IPS-NIHi11 (cell line): ENCODE measurements at places on chromosomes 16 and 17.

DNA sequence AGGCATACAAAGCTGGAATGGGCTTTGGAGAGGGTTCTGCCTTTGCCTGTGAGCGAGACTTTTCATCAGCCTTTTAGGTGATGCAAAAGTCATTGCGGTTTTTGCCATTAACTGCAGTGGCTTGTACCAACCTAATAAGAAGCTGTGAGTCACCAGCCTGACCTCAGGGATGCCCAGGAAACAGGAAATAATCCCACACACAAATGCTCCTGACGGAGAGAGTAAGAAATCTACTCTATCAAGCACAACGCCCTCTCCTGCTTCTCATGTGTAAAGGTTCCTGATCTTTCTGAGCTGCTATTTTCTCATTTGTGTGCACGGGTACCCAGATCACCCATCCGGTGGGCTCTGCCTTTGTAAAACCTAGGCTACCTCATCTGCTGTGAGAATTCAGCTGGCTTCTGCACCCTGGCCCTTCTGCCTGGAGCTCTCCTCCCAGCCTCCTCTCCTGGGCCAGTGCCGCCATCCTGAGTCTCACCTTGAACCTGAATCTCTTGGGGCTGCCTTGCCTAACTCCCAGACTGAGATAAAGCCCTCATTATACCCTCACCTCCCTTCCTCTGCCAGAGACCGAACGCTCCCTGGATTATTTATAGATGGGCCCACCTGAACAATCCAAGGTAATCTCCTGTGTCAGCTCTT is 299.7 kb downstream of the C16orf95 start:
- no peak for DNase-seq

DNA sequence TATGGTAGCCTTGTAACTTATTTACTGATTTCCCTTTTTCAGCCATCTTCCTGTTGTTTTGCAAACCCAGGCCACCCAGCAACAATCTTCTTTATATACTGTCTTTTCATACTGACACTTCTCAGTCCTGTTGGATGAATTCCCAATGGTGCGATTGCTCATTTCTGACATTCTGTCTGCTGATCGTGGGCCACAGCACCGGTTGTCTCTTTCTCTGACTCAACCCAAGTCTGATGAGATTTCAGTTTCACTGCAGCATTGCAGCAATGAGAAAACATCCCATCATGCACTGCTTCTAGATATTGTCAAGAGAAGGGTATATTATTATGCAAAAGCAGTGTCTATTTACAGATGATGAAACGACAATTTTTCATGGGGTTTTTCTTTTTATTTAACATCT is 349.2 kb upstream of the HSBP1 start:
- no peak for DNase-seq

DNA sequence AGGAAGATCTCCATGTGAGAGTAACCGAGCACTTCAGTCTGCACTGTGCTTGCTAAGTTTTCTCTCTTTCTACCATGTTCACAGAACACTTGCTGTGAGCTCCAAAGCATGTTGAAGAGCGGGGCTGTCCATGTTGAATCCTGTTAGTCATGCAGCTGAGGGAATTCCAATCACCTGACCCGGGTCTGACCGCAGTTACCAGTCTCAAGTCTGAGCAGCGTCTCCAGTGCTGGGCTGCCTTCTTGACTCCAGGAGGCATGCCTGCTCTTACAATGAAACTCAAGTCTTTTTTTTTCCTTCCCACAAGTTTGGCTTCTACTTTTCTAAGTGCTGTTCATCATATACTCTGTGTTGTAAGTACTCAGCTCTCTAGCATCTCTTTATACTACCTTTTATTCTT is 44.3 kb downstream of the HOXB1 start:
- no peak for DNase-seq

GRCh38 chr17:55577687-55578086 is 66.4 kb upstream of the SMIM36 start:
- no peak for DNase-seq

DNA sequence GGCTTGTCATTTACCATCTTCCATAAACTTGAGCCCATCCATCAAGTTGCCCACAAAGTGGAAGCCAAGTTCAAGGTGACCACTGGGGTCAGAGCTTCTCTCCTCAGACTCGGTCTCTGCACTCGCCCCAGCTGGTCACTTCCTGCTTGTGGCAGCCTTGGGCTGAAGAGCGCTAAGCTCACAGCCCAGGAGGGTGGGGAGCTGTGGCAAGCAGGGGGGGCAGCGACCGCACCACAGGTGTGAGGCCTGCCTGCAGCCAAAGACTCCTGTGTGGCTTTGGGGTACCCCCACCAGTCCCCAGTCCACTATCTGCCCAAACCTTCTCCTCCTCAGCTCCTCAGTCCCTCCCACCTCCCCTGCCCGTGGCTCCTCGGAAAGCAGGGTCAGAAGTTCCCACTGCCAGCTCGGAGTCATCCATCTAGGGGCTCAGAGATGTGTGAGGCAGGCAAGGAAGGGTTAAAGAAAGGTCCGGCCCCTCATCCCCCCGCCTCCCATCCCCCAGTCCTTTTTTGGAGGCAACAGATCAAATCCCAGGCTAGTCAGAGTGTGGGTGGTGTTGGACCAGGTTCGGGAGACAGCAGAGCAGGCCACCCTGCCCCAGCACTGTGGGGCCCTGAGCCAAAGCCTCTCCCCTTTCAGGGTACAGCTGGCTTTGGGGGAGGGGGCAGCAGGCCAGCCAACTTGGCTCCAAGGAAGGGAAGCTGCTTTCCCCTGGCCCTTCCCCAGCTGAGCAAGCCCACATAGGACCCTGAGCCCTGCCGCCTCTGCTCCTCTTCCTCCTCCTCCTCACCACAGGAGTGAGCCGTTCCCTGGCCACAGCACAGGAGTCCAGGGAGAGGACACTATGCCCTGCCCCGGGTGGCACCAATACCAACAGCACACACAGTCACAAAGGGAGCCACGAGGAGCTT is 3.2 kb downstream of the CSF3 start:
- peak; percentile 80 for DNase-seq

DNA sequence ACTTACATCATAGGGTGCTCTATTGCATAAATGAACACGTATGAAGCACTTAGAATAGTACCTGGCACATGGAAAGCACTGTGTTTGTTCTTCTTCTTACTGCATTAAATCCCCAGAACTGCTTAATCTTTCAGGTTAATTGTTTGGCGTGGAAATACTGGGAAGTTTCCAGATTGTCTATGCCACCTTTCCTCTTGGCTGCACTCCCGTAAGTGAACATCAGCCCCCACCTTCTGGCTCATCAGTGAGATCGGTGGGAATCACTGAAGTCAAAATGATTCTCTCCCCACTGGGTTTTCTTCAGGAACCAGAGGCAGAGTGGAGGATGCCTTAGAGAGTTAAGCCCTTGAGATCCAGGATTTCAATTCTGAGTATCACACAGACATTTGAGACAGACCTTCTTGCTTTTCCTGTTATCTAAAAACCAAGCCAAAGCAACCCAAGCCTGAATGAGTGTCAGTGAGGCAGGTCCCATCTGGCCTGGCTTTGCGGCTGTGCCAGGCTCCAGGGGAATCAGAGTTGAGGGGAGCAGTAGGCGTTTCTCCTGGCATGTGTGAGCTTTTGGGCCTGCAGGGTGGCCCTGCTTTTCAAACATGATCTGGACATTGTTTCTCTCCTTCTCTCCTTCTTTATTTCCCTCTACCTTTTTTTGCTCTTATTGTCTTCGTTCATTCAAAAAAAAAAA is 59.1 kb downstream of the OTOA start:
- DNase-seq = no peak

DNA sequence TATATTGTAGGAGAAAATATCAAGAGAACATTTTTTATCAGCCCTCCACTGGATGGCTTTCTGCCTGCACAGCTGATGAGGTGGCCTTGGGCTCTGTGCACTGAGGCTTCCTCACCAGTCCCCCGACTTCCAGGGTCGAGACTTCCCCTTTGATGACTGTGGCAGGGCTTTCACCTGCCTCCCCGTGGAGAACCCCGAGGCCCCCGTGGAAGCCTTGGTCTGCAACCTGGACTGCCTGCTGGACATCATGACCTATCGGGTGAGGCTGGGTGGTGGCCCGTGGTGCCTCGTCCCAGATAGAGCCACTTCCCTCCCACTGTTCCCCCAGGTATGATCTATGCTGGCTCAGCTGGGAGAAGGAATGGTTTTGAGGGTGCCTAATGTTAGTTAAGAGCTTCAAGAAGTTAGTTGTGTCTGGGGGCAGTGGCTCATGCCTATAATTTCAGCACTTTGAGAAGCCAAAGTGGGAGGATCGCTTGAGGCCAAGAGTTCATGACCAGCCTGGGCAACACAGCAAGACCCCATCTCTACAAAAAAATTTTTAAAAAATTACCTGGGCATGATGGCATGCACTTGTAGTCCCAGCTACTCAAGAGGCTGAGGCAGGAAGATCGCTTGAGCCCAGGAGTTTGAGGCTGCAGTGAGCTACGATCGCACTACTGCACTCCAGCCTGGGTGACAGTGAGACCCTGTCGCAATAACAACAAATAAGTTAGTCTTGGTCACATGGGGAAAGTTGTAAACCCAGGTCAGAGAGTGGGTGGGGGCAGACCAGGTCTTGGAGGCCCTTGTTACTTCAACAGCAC is 11.8 kb downstream of the FCSK start:
- DNase-seq = peak; percentile 1

DNA sequence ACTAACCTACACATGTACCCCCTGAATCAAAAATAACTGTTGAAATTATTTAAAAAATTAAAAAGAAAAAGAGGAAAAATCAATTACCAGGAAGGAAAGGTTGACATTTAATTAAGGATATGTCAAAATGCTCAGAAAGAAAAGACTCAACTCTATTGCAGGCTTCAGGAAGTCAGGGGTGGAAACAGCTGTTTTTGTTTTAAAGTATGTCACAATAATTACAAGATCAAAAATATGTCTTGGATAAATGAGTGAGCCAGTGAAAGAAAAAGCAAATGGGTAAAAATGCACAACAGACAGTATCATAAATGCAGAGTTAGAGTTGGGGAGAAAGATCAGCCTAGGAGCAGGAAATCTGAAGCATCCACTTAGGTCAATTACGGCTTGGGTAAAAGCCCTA is 146.0 kb downstream of the CDH11 start:
- no peak for DNase-seq

DNA sequence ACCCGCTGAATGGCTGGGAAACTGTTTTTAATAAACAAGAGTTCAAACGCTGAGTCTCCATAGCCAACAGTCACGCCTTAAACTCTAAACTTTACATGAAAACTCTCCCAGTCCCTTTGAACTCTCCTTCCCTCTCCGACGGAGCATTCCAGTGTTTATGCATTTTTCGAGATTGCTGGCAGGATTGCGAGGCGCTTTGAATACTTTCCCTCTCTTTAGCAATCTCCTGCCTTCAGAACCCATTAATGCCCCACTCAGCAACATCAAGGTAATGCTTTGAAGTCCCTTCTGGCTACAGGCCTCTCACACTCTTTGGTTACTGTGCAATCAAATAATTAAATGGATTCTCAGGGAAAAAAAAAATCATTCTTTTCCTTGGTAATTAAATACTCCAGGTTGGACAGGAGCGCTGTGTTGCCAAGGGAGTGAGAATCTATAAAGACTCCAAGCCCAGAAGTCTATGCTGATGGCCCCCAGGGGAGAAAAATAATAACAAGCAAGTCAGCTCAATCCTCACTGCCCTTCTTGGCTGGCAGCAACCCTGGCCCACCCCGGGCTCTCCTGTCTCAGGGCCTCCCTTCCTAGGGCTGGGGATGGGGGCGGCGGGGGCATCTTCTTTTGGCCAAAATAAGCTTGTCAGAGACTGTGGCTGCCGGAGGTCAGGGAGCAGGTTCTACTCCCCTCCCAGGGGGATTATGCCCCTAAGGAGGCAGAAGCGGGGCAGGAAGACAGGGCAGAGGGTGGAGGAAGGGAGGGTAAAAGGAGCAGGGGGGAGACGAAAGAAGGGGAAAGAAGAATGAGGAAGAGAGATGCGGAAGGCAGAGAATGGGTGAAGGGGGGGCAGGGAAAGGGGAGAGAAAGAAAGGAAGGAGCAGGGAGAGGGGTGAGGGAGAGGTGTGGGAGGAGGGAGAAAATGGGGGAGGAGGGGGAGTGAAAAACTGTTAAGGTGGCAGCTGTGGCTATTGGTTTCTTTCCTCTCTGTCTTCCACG is 45.2 kb downstream of the AXIN2 start:
- peak; percentile 35 for DNase-seq

DNA sequence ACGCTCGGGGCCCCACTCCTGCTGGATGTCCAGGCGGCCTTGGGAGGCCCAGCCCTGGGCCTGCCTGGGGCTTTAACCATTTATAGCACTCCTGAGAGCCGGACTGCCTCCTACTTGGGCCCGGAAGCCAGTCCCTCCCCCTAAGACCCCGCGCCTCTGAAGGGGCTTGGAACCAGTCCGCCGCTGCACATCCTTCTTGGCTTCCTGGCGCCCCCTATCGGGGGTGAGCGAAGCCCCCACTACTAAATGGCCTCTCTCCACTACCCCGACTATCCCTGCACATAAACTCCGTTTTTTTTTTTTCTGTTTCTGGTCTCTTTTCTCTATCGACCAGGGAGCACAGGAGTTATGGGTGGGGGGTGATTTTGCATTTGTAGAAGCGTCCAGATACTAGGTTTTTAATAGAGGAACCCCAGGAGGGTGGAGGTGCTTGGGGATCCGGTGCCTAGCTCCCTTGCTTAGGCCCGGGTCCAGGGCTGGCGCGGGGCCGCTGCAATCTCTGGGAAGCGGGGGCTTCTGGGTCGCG is 633 bp upstream of the NOL3 start:
- DNase-seq = peak; percentile 62

GRCh38 chr17:74182041-74182723 is 21.3 kb upstream of the RPL38 start:
- DNase-seq = no peak

- no peak for DNase-seq
Measured at GRCh38 chr17:64092113-64092512, 37.8 kb downstream of the ERN1 start.

DNA sequence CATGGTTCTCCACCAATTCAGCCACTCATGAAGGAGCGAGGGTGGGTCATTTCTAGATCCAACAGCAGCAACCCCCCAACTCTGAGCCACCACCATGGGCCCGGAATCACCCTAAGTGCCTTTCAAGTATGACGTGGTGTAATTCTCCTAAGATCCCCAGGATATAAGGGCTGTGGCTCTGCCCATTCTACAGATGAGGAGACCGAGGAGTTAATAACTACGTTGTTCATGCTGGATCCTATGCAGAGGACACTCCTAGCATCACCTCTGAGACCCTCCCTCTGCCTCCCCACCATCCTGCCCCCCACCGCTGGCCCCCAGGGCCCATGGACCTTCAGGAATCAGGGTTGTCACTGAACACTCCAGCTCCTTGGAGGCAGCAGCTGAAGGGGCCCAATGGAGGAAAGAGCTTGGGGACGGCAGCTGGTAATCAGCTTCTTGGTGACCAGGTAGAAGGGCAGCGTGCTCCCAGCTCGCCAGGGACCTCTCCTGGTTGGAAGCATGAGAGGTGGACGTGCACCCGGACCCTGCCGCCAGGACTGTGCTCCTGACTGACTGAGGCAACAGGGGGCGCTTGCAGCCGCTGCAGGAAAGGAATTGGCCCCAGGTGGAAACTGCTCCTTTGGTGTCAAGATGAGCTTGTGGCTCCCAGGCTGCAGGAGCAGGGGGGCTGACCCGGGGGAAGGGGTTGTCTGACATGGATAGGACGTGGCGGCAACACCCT is 28.2 kb upstream of the CACNG1 start:
- peak; percentile 79 for DNase-seq

DNA sequence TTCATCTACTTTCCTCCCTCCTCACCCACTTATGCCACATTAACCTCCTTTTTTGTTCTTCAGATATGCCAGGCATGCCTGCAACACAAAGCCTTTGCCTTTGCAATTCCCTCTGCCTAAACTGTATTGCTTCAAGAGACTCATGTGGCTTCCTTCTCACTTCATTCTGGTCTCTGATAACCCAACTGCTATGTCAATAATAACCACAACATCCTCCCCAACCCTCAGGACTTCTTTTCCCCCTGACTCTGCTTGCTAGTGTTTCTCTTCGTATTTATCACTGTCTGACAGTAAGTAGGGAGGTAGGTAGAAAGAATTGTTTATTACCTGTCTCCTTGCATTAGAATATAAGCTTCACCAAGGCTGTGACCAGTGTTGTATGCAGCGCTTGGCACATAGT is 22.4 kb downstream of the RBL2 start:
- DNase-seq = no peak
